T47D (cell line): ENCODE measurements at places on chromosomes 6 and 20.

- DNase-seq, result no peak
Observed at GRCh38 chr6:62523630-62524029, 237.6 kb upstream of the KHDRBS2 start.

- no peak for DNase-seq
Observed at GRCh38 chr6:123089226-123089625, 93.2 kb downstream of the CLVS2 start.

DNA sequence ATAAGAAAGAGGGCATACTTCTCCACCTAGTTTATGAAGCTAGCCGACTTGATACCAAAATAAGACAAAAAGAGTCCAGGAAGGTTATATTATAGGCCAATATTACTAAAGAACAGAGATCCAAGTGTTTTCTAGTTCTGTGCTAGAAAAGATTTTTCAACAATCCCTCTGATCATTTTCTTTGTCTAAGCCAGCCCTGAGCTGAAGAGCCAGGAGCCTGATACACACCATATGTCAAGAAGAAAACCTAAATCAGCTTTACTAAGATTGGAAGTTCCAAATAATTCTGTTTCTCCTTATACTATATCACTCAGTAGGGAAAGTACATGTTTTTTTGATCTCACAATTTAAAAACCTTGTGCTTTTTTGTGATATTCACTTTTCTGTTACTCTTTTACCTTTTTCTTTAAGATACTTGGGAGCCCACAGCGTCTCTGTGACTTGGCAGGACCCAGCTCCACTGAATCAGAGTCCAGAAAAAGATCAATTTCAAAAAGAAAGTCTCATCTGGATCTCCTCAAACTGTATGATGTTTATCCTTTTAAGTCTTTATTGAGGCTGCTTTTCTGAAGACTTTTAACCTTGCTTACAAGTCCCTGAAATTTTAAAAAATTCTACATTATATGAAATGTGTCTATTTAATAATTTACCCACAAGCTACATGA is 43.0 kb upstream of the PBOV1 start:
- DNase-seq, result no peak

GRCh38 chr6:112682071-112682470 is 334.9 kb downstream of the RFPL4B start:
- DNase-seq, result no peak

- DNase-seq, result no peak
Observed at GRCh38 chr6:137213331-137213740, 5.8 kb downstream of the IFNGR1 start.

GRCh38 chr6:162026031-162026430 is 701.5 kb downstream of the PRKN start:
- no peak for DNase-seq

DNA sequence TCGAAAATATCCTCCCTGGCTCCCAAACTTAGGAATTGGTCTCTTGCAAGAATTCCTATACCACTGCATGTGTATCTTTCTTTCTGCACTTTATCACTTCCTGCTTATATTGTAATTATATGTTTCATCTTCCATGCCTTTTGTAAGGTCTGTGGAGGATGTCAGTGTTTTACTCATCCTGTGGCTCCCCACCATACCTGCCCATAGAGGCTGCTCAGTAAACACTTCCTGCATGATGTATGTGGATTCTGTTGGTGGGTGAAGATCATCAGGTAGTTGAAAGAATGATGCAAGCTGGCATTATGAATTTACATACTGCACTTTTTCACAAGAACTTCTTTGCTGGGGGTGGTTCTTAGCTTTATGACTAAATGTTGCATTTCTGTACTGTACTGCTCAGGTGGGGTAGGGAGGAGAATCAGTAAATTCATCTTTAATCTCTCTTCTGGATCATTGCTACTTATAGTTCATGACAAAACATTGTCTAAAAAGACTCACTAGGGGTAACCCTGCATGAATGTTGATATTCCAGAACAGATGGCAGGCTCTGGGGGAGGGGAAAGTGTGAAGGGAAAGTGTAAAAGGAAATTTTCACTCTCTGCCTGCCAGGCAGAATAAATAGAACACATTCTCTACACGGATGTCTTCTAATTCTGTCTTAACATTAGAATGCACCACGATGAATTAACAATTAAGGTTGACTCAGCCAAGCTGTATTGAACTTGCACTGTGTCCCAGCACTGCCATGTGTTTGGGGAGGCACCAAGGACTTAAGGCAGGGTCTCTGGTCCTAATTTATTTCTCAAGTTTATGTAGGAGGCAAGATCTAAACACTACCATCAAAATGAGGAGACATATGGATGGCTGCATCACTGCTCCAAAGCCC is 36.0 kb upstream of the KLHL31 start:
- no peak for DNase-seq

DNA sequence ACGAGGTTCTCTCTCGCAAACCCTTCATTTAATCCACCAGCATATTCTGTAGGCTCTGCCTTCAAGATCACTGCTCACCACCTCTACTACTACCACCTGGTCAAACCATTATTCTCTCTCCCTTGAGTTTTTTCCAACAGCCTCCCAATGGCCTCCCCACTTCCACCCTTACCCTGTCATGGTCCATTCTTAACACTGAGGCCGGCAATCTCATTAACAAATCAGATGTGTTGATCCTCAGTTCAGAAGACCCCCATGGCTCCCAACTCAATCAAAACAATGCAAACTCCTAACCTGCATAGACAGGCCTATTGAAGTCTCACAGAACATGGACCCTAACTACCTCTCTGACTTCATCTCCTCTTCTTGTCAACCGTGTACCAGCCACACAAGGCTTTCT is 2.2 kb downstream of the AURKA start:
- DNase-seq, result no peak

GRCh38 chr20:48892891-48893290 is 28.6 kb upstream of the ARFGEF2 start:
- DNase-seq, result no peak

- DNase-seq, result no peak
Observed at GRCh38 chr20:10857352-10858070, 183.7 kb upstream of the JAG1 start.
